ENCODE measurements at places on chromosomes 3 and 15. TPM values are rescaled to one million over a fixed set of nuclear protein-coding genes. Genes with fewer than 3 reads are reported as not detected.

SKOR1 gene
- total RNA-seq = 0.05 TPM

TM6SF1 gene
- total RNA-seq = 0.77 TPM

CRABP1 gene
- total RNA-seq = not detected

CLSTN2 gene
- total RNA-seq = 3.2 TPM

XCR1 gene
- not detected for total RNA-seq

MOBP gene
- not detected for total RNA-seq

ZNF639 gene
- 20.4 TPM for total RNA-seq

TMEM40 gene
- total RNA-seq = 0.35 TPM

RTP3 gene
- 20.8 TPM for total RNA-seq

POLQ gene
- 0.24 TPM for total RNA-seq

ADPGK gene
- 22.1 TPM for total RNA-seq

FGF7 gene
- total RNA-seq = 0.15 TPM

CTXN2 gene
- total RNA-seq = not detected

Measured in right lobe of liver (tissue), 6 donors.